Activated naive CD4-positive, alpha-beta T cell treated with Interleukin-2 at 50 U/mL for 16 hours (primary cell): ENCODE measurements at places on chromosomes 1 and 21.

DNA sequence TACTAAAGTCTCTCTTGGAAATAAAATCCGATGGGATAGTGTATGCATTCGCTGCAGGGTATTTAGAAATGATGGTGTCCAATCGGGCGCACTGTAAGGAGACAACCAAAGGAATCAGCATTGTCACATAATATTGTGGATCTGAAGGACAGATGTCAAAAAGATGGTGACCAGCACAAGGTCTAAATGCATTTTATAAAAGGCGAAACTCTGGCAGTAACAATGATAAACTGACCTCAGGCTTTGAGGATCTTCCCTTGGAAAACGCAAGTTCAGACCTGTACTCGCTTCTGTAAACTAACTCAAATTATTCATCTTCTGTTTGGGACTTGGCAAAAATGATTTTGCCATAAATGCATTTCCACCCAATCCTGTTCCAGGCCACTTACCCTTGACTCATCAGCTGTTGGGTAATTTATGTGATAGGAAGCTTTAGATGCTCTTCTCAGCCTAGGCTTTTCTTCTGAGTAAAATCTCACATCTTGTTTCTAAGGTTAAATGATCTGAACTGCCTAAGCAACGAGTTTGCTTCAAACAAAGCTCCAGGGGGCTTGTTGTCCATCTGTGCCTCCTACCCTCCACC is 33.8 kb downstream of the STPG1 start:
- no peak for DNase-seq

- DNase-seq = no peak
Observed at GRCh38 chr21:36208326-36209013, 51.8 kb downstream of the DOP1B start.

- DNase-seq = no peak
Observed at GRCh38 chr1:157042846-157043245, 2.7 kb downstream of the ARHGEF11 start.

DNA sequence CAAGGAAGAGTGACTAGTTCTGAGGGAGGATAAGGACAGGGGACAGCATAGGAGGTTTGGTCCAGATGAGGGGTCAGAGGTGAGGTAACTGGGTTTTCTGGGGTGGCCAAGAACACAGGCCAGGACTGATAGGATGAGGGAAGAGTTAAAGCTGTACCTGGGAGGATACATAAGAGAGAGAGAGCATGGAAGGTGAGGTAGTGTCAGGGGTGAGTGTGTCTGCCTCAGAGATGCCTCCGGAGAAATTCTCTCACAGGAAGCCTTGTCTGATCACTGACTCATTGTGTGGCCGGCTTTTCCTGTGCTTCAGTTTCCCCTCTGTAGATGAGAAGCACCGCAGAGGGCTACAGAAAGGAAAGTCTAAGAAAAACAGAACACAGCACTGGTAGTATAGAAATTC is 40.2 kb downstream of the FASLG start:
- DNase-seq = peak; percentile 75

- DNase-seq = no peak
Observed at GRCh38 chr1:176119549-176119948, 87.5 kb downstream of the COP1 start.

DNA sequence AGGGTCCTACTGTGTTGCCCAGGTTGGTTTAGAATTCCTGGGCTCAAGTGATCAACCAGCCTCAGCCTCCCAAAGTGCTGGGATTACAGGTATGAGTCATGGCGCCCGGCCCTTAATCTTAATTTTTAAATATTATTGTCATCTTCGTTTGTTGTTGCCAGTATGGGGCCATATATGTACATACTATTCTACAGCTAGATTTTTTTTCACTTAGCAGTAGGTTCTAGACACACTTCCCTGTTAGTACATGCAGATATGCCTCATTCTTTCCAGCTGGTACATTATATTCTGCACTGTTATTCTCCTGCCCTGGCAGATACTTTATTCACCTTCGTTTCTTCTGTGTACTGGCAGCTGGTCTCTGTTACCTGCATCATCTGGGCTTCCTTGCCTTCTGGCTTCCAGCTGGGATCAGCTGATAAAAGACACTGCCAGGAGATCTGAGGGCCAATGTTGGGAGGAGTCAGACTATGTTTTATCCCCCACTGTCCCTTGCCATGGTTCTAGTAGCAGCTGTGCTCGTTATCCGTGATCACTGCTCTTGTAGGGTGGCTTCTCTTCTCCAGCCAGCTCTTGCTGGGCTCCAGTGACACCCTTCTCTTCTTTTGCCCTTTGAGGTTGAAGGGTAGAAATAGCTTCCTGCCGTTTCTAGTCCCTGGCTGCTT is 24.7 kb downstream of the ST3GAL3 start:
- DNase-seq = no peak

DNA sequence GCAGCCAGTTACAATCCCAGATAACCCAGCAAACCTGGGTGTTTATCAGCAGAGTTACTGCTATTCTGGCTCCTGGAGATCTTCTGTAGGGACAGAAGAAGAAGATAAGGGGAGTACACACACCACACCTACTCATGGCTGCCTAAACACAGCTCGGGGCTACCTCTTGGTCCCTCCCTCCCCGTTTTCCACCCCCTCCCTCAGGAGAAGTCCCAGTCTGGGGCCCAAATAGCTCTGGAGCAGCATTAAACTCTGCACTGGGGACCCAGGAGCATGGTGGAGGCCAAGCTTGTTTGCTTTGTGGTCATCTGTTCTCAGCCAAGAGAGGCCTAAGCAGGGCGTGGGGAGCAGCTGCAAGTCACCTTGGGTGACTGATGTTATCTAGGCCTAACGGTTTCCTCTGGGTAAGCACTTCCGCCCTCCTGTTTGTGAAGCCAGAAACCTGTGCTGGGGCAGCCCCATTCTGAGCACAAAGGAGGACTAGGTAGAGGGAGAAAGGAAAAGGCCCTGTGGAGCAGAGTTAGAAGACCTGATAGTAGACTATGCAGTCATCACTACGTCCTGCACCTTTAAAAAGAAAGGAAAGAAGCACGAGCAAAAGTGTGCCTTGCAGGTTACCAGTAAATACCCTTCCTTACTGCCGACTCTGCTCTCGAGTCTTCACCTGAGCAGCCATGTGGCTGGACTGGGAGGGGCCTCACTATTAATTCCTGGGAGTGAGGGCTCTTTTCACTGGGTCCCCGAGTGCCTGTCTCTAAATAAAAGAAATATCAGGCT is 2.0 kb upstream of the RCSD1 start:
- peak; percentile 80 for DNase-seq

DNA sequence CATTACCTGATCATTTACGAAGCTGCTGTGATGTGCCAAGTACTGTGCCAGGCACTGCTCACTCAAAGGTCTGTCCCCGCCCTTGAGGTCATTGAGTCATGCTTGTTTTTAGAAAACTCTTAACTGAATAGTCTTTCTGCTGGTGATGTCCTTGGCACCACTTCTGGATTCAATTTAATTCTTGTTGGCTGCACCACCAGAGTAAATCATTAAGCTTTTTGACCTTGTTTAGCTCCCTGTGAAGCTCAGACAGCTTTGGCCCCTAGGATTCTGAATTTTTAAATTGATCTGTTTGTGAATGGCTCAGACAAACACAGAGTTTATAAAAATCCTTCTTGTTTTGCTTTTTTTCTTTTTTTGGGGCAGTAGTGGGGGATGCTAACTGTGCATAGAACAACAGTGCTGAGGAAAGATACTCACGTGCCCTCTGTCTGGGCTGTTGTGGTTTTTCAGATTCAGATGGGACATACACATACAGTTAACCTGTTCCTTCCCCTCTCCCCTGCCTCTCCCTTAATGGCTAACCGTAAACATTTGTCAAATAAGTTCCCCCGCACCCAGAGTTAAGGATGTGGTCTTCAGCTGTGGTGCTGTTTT is 67.6 kb downstream of the MTR start:
- no peak for DNase-seq

DNA sequence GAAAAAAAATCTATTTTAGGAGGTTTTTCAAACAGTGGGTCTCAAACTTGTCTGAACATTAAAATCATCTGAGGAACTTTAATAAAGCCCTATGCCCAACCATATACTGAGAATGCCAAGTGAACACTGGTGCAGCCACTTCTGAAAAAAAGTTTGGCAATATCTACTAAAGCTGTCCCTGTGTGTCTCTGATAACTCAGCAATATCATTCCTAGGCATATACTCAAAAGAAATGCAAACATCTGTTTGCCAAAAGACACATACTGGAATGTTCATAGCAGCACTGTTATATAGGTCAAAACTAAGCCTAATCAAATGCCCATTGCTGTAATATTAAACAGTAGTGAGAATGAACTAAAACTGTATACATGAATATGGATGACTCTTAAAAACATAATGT is 74.2 kb upstream of the RGS4 start:
- no peak for DNase-seq

DNA sequence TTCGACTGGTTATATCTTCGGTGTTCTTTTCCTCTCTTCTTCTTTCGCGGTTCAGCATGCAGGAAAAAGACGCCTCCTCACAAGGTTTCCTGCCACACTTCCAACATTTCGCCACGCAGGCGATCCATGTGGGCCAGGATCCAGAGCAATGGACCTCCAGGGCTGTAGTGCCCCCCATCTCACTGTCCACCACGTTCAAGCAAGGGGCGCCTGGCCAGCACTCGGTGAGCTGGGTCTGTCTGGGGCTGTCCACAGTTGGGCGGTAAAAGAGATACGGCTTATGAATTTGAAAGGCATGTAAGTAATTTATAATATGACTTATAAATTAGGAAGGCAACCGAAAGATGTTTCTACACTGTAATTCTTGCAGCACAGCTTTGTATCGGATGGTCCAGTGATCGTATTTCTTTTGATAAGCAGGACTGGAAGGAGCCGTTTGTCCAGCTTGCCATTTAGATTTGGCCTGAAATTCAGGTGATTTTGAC is 334 bp downstream of the CTH start:
- DNase-seq = no peak

- peak; percentile 54 for DNase-seq
Observed at GRCh38 chr1:153677718-153678518, 570 bp upstream of the NPR1 start.

GRCh38 chr21:31399591-31399990 is 55.5 kb upstream of the TIAM1 start:
- no peak for DNase-seq

GRCh38 chr1:209648346-209648745 is 3.9 kb downstream of the LAMB3 start:
- DNase-seq = no peak

DNA sequence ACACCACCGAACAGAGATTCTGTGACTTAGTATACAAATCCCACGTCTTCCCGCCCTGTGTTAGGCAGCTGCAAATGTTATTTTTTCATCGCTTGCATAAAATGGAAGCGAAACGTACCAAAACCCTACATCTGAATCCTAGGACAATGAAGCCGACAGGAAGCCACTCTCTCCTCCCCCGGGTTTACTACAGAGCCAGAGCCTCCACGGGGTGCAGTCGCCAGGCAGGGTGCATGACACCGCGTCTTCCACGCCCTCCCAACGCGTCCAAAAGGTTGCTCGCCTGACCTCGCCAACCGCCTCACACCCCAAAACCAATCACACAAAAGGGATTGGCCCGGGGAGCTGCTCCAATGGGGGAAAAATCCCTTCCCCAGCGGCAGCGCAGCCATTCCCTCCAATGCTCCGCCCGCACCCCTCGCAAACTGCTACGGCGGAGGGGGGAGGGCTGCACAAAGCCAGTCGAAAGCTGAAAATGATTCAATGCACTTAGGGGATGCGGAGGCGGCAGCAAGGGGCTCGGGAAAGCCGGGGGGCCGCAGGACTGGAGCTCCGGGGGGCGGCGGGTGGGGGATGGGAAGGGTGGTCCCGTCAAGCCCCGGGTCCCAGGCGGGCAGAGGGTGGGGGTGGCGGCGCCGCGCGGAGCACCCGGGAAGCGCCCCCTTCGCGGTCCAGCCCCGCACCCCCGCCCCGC is 701 bp downstream of the CEP170 start:
- DNase-seq = peak; percentile 69

DNA sequence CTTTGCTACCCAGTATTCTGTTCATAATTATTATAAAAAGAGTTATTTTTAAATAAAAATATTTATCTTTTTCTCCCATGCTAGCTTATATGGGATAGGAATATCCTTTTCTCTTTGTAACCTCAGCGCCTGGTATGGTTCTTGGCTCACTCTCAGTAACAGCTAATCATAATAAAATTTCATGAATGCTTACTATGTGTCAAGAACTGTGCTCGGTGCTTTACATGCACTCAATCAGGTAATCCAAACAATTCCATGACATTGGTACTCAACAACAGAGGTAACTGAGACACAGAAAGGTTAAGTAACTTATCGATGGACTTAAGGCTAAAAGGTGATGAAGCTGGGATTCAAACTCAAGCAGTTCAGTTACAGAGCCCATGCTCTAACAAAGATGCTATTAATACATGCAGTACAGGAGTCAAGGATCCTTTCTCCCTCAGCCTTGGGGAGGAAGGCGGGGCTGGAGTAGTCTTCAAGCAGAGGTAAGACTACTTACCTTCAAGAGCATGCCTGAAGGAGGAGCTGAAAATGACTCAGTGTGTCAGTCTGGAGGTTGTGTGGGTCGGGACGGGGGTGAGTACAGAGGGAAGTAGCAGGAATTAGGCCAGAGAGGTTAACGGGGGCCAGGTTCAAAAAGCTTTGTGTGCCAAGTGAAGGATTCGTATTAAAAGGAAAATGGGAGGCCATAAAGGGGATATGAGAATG is 73.4 kb downstream of the PLPPR5 start:
- no peak for DNase-seq

DNA sequence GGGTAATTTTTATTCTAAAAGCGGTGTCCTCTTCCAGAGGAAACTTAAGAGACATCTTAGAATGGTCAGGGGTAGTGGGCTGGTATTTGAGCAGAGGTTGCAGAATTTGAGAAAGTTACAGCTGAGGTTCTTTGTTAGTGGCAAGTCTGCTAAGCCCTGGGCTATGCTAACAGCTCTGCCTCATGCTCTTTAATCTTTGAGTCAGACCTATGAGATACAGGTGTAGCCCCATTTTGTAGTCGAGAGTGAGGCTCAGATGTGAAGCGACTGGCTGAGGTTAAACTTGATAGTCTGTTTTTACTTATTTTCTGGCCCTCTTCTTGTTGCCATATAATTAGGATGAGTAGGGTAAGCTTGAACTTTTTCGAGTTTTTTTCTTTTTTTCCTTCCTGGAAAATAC is 4.7 kb downstream of the HMGN2 start:
- DNase-seq = no peak

DNA sequence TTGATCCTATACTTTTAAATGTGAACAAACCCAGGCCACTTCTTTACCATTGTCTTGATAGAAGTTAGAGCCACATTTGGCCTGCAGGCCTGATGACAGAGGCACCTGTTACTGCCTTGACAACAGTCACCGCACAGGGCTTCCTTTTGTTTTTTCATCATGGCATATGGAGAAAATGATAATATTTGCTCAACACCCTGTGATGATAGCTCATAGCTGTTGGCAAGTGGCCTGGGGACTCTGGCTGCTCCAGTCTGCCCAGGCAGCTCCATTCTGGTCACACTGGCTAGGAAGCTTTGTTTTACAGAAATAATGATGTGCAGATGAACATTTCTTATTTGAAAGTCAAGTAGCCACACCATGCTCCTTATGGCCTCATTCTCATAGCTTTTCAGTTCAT is 89.6 kb upstream of the GPR88 start:
- DNase-seq = no peak
